ENCODE measurements at places on chromosomes 7 and 10.

DNA sequence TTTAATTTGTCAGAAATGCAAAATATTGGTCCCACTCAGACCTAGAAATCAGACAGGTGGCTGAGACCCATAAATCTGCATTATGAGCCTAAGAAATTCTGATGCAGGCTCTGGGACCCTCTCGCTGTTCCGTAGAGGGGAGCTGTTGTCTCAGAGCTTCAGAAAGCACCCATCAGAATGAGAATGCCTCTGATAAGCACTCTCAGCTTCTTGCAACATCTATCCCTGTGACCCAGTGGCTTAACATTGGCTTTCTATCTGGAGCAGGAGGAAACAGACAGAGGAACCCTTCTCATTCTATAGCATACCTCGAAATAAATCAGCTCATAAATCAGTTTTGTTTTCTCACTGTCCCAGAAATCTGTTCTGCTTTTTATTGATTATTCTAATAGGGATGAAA, 184.6 kb upstream of the SP4 start:
- no peak for DNase-seq

DNA sequence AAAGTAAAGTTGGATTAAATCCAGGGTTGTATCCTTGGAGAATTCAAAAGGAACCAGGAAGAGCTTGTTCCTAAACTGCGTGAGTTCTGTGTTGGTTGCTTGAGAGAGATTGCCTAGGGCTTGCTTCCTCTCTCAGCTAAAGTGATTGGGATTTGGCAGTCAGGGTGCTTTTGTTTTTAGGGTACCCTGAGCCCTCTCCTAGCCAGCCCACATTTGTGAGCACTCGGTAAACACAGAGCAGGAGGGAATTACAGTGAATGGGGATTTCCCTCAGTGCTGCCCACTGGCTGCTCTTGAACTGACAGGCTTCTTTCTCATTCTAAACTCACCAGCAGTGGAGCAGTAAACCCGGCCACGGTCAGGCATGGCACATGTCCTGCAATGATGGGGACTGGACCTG, 146.9 kb downstream of the TPST1 start:
- DNase-seq = no peak

- DNase-seq = no peak
These were observed 117.3 kb downstream of the TRRAP start for GRCh38 chr7:98995523-98996149.

DNA sequence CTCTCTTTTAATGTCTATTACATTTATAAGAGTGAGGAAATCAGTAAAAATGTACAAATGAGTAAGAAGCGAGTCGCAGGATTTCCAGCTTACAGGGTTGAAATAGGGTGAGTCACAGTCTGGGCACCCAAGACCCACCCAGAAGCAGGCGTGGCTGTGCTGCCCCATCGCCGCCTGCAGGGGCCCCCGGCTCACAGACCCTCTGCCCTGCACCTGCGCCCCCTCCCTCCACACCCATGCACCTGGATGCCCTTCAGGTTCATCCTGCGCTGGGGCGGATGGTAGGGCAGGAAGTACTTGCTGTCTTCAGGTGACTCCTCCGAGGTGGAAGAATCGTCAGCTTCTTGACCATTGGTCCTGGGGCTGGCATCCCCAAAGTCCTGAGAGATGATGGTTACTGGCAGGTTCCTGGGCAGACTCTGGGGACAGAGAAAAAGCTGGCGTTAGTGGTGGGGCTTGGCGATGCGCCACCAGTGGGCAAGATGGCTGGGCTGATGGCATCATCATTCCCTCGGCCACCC, 90.2 kb upstream of the GNA12 start:
- DNase-seq = peak; percentile 83

DNA sequence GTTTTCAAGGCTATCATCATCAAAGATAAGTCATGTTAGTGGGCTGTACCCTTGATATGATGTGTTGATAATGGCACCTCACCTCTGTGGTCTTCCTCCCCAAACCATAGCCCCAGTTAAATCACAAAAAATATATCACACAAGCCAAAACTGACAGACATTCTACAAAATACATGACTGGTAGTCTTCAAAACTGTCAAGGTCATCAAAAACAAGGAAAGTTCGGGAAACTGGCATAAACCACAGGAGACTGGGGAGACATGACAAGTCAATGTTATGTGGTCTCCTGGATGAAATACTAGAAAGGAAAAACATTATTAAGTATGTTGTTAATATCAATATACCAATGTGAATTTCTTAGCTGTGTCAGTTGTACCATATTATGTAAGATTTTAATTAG, 279.5 kb upstream of the FZD1 start:
- no peak for DNase-seq

GRCh38 chr10:63273577-63273976, 140.4 kb downstream of the NRBF2 start:
- DNase-seq = no peak

DNA sequence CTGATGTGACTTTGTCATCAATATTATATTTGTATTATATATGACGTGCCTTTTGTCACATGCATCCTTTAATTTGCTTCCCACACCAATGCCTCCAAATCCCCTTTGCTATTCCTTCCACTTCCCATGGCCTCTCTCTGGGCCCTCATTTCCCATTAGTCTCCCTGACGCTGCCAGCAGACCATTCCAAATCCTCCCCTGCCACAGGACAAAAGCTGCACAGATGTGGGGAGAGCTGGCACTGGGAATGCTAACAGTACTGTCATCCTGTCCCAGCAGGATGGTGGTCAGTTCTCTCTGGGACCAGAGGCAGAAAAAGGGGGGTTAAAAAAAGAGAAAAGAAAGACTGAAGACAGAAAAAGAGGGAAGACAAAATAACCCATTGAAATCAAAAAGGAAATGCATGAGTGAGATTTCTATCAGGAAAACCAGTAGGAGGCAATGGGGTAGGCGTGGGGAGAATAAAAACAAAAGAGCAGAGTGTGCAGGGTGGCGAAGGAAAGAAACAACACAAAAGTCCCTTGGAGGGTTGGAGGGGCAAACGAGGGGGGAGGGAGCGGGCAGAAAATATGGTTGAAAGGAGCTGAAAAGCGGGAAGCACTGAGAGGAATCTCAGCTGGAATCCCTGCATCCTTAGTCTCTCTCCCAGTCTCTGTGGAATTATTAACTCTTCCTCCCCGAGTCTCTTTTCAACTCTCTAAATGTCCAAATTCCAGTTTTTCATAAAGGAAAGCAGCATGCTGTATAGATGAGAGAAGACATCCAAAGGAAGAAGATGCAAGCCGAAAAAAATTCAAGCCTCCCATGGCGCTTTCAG, 59.2 kb upstream of the PTN start:
- DNase-seq = peak; percentile 30

- DNase-seq = no peak
These were observed 236.3 kb upstream of the MKI67 start for GRCh38 chr10:128362514-128362913.

DNA sequence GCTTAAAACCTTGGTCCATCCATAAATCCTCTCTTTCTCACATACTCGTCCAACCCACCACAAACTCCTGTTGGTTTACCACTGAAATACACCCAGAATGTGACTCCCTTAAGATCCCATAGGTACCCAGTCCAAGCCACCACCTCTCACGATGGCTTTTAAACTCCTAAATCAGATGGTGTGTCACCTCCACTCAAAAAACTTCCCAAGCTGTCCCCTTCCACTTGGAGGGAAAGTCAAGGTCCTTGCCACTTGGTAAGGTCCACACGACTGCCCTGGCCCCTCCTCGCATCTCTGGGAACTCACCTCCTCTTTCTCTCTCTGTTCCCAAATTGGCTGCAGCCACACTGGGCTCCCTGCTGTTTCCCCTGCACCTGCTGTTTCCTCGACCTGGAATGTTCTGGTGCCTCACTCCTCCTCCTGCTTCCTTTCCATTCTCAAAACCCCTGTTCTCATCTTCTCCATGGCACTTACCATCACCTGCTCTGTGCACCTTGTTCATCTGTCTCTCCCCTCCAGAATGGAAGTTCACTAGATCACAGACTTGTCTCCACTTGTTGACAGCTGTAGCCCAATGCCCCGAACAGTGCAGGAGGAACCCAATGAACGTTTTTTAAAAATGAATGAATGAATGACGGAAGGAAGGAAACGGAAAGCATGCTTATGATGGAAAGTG, 23.0 kb downstream of the ZFAND2A start:
- DNase-seq = no peak

- DNase-seq = peak; percentile 36
These were observed 170.8 kb downstream of the DNAJC1 start for GRCh38 chr10:21832821-21833130.

GRCh38 chr7:159109653-159110035, 35.0 kb downstream of the VIPR2 start:
- no peak for DNase-seq

GRCh38 chr10:71811351-71811750, 38.0 kb upstream of the VSIR start:
- DNase-seq = no peak

GRCh38 chr10:69222157-69223027, 2.3 kb downstream of the HKDC1 start:
- peak; percentile 59 for DNase-seq

- DNase-seq = no peak
These were observed 6.7 kb upstream of the INSYN2A start for GRCh38 chr10:127203067-127203466.

DNA sequence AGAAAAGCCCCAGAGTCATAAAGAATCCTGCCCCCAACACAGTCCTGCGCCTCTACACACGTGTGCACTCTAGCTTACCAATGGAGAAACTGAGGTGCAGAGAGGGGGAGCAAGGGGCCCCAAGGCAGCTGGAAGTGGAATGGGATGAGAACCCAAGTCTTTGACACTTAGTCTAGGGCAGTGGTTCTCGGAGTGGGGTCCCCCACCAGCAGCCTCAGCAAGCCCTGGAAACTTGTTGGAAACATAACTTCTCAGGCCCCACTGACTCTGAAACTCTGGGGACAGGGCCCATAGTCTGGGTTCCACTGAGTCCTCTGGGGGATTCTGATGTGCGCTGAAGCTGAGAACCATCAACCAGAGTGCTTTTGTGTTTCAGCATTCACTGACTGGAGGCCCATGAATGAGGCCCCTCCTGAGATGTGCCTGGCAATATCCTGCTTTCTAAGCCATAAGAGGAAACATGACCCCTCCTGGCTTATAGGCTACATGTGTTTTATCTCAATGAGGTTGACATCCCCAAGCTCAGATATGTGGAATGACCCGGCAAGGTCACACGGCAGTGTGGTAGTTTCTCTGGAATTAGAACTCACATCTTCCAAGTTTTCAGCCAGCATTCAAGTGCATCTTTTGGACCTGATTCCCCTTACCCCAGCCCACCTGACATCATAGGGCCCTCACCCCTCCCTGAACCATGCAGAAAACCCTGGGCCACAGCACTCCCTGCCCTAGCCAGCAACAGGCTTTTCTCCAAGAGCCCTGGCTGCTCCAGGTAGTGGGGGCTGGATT, 147.3 kb upstream of the PCBD1 start:
- DNase-seq = no peak

GRCh38 chr10:16727666-16728065, 89.6 kb downstream of the RSU1 start:
- DNase-seq = no peak

DNA sequence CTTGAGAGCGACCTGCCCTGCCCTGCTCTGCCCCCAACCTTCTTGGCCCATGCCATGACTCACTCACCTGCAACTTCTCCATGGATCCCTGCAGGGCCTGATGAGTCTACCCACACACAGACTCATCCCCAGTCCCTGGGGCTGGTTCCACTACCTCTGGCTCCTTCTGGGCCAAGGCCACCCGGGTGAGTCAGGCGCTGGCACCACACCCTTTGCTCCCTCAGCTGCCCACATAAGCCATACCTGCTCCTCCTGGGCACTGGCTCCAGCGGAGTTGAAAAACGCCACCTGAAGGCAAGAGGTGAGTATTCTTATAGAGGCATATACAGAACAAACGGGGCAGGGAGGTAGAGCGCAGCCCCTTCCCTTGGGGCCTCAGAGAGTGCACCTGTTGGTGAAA, 16.2 kb upstream of the MTPAP start:
- DNase-seq = no peak

- DNase-seq = no peak
These were observed 2.4 kb upstream of the CYP3A43 start for GRCh38 chr7:99825452-99825851.

DNA sequence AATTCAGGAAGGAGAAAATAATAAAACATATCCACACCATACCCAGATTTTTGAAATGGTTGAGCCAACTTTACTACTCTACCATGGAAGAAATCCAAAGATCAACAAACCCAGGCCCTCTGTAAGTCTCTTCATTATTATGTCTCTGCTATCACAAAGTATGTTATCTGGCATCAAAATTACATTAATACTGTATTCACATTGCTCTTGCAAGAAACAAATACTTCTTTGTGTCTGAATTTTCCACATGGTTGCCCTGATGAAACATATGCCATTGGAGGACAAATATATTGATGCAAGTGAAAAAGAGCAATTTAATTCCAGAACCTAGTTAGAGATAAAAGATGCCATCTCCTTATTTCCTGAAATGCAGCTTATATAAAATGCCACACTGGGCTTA, 204.0 kb downstream of the FZD1 start:
- DNase-seq = no peak

- DNase-seq = no peak
These were observed 245.9 kb downstream of the SKAP2 start for GRCh38 chr7:26618449-26618848.

- DNase-seq = no peak
These were observed 101.7 kb upstream of the SLC26A5 start for GRCh38 chr7:103547451-103548284.

Measured in fibroblast of skin of back (primary cell).